ENCODE measurements at places on chromosomes 12 and 14.

GRCh38 chr14:105971593-105972500 lies 445.5 kb downstream of the TMEM121 start:
- no peak for DNase-seq

DNA sequence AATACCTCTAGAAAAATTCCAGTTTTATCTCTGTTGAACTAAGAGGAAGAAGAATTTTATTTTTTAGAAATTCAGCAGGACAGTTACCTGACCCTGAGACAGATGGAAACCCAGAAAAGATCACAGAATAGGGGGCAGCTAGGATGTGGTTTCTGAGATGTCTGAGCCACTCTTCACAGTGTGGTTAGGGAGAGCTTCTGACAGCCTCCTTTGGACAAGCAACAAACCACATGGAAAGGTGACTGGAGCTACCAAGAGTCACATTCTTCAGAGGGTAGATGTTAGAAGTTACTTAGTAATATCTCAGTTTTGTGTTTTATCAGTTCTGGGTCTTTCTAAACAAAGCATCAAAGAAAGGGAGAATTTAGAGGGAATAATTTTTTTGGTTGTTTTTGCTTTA lies 117.3 kb upstream of the NAP1L1 start:
- DNase-seq: no peak

- no peak for DNase-seq
Observed at GRCh38 chr12:11497438-11497837, 102.1 kb upstream of the PRB2 start.

- no peak for DNase-seq
Observed at GRCh38 chr14:53640695-53641094, 315.9 kb downstream of the BMP4 start.

DNA sequence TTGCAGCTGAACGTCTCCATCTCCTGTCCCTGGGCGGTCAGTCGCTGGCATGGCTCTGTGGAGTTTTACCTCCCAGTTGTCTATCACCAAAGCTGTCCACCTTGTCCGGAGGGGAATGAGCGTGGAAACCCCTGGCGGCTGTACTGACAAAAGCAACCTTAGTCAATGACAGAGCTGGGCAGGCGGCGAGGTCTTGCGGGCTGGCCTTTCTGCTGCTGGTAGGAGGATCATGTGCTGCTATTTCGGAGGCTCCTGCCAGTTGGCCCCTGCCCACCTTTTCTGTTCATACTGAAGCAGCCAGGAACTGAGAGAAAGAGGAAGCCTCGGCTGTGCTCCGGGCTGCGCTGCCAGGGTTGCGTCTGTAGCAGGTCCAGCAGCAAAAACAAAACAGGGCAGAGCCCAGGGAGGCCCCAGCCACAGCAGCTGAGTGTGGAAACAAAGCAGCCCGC lies 57.7 kb downstream of the HMGA2 start:
- DNase-seq: peak; percentile 5

GRCh38 chr12:46167412-46167811 lies 101.4 kb downstream of the SLC38A1 start:
- no peak for DNase-seq

DNA sequence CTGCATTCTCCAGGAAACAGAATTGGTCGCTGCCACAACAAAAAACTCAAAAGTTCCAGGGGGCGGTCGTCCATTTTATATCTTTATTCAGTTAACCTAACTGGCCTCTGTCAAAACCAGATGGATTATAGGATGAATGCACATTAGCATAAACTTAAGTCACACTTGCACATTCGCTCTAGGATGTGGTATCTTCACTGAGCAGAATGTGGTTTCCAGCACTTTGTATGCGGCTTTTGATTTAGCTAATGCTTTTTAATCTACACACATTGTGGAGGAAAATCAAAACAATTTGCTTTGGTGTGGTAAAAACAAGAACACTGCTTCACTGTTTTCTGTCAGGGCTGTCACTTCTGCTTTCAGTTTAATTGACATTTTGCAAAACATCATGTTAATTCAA lies 4.5 kb downstream of the TAS2R50 start:
- DNase-seq: peak; percentile 33

GRCh38 chr14:39229222-39229543 lies 4.5 kb upstream of the MIA2 start:
- DNase-seq: peak; percentile 69

GRCh38 chr14:94539181-94539580 lies 22.1 kb upstream of the SERPINA4 start:
- DNase-seq: no peak

DNA sequence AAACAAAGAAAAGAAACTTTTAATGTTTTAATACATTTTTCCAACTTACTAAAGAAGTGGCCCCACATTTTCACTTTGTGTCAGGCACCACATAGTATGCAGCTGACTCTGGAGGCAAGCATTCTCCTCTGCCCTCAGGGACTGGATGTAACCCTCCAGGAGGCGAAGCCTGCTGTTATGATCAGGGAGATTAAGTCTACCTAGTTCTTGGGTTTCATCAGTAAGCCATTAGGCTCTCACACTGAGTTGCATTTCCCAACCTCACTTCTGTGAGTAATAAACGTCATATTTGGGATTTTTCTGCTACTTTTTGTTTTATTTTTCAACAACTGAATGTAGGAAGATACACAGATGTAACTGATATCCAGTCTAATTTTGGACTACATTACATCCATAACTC lies 101.2 kb upstream of the LRFN5 start:
- no peak for DNase-seq

DNA sequence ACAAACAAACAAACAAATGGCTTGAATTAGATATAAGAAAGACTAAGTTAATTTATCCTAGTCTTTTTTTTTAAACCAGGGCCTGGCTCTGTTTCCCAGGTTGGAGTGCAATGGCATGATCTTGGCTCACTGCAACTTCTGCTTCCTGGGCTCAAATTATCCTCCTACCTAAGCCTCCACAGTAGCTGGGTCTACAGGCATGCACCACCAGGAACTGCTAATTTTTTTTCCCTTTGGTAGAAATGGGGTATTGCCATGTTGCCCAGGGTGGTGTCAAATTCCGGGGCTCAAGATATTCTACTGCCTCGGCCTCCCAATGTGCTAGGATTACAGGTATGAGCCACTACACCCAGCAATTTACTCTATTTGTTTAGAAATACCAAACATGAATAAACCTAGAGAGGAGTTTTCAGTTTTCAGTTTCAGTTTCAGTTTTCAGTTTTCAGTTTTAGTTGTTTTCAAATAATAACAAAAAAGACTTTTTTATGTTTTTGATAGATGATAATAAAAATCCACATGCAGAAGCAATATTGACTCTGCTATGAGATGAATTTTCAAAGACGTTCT lies 817.0 kb downstream of the FLRT2 start:
- no peak for DNase-seq

GRCh38 chr14:56026506-56026905 lies 91.7 kb upstream of the PELI2 start:
- no peak for DNase-seq

- DNase-seq: no peak
Observed at GRCh38 chr14:104297313-104297704, 158.9 kb downstream of the KIF26A start.

DNA sequence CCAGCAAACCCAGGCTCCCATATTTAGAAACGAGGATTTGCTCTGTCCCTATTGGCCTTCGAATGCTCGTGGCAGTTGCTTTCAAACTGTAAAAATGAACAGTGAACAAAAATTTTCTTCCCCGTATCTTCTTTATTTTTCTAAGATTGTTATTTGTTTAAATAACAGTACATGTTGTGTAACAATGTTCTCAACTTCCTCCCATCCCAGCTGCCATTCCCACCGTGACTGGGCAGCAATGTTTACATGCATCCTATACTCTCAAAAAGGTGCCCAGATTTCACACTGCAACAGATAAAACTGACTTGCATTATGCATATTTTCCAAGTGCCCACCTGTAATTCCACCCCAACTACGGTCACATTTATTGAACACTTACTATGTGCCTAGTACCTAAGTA lies 12.8 kb downstream of the VCPKMT start:
- no peak for DNase-seq

DNA sequence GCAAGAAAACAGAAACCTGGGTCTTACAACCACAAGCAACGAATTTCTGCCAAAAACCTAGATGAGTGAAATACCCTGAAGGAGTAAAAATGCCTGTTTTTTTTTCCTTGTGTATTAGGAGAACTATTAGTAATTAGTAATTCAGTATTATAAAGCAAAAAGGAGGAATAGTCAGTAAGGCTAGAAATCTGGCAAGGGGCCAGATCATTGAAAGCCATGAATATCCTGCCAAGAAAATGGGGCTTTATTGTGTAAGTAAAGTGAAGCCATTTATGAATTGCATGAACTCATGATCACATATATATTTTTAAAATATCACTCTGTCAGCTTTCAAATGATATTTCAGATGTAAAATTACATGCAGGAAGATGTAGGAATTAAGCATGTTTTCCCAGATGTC lies 57.9 kb downstream of the TXNDC16 start:
- DNase-seq: no peak

DNA sequence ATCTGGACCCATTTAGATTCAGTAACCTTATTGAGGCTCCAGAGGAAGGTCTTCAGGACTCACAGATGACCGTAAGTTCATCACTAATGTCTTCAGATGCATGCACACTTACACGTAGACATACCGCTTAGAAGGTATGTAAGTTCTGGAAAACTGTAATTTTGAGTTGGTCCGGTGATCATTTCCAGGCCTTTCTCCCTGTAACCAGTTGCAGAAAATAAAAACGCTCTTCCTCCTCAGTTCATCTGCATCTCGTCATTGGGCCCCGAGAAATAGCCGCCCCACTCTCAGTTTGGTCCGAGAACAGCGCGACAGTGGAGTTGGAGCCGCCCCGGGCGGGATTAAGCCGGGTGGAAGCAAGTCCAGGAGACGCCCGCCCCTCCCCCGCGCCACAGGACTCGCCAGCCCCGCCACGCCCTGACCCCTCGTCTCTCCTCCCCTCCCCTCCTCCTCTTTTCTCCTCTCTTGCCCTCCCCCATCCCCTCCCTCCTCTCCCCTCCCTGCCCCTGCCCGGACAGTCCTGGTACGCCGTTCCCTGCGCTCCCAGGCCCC lies 83.7 kb downstream of the TNFAIP2 start:
- no peak for DNase-seq

DNA sequence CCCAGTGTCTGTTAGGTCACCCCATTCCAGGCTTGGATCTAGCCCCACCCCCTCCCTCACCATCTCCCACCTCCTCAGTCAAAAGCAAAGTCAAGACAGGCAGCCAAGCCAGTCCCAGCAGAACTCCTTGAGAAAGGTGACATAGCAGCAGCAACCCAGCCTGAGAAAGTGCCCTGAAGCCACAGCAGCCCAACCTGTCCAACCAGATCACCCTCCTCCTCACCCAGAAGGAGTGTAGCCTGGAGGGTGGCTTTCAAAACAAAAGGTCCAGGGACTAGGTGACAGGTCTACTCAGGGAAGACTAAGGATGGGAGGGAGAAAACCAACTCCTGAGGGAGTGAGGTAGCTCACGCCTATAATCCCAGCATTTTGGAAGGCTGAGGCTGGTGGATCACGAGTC lies 5.2 kb downstream of the RAB15 start:
- DNase-seq: no peak

DNA sequence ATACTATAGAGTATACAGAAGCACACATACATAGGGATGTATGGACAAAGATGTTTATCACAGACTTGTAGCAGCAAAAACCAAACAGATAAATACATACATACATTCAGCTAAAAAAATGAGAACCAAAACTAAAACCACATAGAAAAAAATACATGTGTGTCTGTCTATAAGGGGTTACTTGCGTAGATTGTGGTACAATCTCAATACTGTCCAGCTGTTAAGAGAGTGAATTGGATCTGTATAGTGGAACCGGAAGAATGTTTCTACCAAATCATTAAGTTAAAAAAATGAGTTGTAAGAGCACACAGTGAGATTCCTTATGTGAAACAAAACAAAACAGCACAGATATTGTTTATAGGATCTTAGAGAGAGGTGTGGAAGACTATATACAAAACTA lies 44.2 kb upstream of the DCD start:
- DNase-seq: no peak

GRCh38 chr14:75335571-75335970 lies 56.9 kb downstream of the FOS start:
- no peak for DNase-seq

GRCh38 chr12:104662203-104662602 lies 205.5 kb downstream of the CHST11 start:
- DNase-seq: no peak

DNA sequence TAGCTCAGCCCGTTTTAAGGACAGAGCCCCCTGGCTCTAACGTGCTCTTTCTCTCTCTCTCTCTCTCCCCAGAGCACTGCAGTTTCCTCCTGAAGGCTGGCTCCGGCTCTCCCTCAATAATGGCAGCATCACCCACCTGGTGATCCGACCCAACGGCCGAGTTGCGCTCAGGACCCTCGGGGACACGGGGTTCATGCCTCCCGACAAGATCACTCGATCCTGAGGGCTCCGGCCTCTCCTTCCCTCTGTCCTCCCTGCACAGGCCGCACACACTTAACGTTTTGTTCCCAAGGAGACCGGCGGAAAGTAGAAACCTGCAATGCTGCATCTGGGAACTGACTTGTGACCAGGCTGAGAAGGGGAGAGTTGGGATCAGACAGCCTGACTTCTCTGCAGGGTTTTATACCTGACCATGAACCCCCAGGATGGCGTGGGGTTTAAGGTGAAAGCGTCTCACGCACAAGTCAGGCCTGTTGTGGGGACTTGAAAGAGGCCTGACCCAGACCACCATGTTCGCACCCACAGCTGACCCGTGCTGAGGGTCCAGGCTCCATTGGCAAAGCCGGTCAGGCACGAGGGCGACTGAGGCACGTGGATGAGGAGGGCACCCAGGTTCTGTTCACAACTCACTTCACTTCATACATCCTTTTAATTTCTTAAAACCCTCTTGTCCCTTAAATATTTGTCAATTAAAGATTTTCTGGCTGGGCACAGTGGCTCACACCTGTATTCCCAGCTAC lies 10.1 kb downstream of the PGAM5 start:
- no peak for DNase-seq

GRCh38 chr14:101442451-101442850 lies 118.8 kb upstream of the DIO3 start:
- peak; percentile 78 for DNase-seq

GRCh38 chr12:114096461-114096860 lies 130.3 kb upstream of the RBM19 start:
- no peak for DNase-seq

DNA sequence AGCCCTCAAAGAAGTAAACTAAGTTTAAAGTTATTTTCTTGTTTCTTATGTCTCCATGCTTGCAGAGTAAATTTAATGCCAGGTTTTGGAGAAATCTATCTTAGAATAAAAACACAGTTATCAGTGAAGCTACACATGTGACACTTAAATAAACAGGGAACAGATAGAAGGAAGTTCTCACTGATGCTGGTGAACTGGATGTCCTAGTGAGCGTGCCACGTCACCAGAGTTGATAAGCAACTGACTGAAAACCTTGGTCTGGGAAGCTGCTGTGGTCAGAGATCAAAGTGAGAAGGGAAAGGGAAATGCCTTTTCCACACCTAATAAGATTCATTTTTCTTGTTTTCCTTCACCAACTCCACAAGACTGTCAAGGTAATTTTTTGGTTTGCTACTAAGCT lies 74.8 kb upstream of the PCED1B start:
- no peak for DNase-seq

DNA sequence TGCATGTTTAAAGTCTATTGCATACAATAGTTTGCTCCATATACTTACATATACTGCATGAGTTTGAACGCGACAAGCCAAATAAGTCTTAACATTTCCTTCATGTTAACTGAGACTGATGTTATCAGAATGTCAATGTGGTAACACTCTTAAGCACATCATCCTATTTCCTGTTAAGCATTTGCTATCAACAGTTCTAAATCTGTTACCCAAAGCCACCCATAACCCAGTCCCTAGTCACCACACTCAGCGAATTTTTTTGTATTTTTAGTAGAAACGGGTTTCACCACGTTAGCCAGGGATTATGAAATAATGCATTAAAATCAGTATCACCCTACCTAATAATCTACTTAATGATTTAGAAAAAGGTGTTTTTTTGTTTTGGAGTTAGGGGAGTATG lies 39.4 kb downstream of the HNRNPC start:
- no peak for DNase-seq

All from stimulated activated CD4-positive, alpha-beta T cell treated with anti-CD3 and anti-CD28 coated beads, Interleukin-15, amount 100 ng/mL, for 24 hours (primary cell).